ENCODE measurements at places on chromosomes 1 and 21.
A peak's percentile ranks its signal among the peaks of the same experiment; 100 is the strongest.

GRCh38 chr1:57461405-57461804 lies 37.5 kb upstream of the DAB1 start:
- no peak for DNase-seq

DNA sequence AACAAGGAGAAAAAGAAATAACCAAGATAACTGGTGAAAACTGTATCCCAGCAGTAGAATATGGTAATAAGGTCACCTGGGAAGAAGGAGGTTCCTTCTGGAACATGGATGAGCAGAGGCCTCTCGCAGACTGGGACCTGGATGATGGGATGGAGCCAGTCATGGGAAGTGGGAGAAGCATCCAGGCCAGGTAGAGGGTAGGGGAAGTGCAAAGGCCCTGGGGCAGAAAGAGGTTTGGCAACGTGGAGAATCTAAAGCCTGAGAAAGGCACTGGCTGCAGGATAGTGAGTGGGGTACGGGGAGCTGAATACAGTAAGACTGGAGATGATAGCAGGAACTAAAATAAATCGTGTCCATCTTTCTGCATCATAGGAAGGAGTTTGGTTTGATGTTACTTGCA lies 96.1 kb upstream of the VAMP3 start:
- no peak for DNase-seq

GRCh38 chr1:213969958-213970555 lies 17.7 kb upstream of the PROX1 start:
- no peak for DNase-seq

DNA sequence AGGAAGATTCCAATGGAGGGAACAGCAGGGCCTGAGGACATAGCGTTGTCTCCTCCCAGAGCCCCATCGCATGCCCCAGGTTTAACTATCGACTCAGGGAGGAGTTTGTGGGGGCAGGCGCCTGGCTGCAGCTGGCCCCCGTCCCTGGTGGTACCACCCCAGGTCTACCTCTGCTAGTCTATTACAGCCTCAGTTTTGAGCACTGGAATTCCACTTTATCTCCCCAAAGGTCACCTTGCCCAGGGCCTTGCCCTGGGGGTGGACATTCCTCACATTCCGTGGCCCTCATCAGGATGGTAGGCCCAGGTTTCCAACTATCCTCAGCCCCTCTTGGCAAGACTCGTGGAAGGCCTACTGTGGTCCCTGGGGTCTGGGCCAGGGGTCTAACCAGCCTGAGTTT lies 65.4 kb upstream of the SSBP3 start:
- DNase-seq, result no peak

GRCh38 chr1:31373056-31373896 lies at the start of gene FABP3:
Gene FABP3, minus strand, starts transcription at chr1:31373076. Its CDS starts 62 bp downstream, at chr1:31373014.
- DNase-seq, result no peak

DNA sequence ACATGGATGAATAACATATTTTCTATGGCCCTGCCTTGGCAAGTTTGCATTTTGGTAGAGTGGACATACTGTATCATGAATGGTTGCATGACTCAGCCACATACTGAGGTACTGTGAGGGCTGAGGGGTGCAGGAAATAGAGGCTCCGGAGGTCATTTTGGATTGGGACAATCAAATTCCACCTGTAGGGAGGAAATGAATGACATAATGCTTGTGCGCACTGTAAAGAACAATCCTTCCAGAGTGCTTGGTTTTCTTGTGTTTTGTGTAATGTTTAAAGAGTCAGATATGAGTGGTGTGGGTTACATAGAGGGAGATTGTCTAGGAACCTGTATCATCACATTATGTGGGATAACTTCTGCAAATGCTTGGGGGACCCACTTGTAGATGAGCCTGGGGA lies 329.9 kb upstream of the PROX1 start:
- no peak for DNase-seq

- no peak for DNase-seq
These were observed 9.6 kb upstream of the ECM1 start for GRCh38 chr1:150498342-150498741.

GRCh38 chr1:176205332-176205914 lies 1.7 kb downstream of the COP1 start:
- peak; percentile 24 for DNase-seq

DNA sequence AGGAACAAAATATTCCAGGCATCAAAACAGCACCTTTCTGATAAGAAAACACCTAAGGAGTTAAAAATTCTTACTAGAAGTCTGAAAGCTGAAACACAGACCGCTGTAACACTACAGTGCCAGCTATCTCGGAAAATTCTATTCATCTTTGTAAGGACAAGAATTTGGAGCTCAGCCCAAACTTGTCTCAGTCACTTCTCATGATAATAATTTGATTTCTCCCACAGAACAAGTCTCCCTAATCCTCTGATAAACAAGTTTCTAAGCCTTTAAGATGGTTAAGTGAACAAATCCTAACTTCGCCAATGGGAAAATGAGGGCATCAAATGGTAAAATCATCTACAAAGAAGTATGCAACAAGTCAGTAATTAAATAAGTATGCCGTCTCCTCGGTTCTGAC lies 59.9 kb downstream of the SIPA1L2 start:
- DNase-seq, result no peak

DNA sequence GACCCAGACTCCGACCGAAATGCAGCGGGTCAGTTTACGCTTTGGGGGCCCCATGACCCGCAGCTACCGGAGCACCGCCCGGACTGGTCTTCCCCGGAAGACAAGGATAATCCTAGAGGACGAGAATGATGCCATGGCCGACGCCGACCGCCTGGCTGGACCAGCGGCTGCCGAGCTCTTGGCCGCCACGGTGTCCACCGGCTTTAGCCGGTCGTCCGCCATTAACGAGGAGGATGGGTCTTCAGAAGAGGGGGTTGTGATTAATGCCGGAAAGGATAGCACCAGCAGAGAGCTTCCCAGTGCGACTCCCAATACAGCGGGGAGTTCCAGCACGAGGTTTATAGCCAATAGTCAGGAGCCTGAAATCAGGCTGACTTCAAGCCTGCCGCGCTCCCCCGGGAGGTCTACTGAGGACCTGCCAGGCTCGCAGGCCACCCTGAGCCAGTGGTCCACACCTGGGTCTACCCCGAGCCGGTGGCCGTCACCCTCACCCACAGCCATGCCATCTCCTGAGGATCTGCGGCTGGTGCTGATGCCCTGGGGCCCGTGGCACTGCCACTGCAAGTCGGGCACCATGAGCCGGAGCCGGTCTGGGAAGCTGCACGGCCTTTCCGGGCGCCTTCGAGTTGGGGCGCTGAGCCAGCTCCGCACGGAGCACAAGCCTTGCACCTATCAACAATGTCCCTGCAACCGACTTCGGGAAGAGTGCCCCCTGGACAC lies 534 bp downstream of the C1orf56 start:
- DNase-seq, result no peak

GRCh38 chr1:152753586-152753985 lies 4.2 kb upstream of the KPRP start:
- no peak for DNase-seq

DNA sequence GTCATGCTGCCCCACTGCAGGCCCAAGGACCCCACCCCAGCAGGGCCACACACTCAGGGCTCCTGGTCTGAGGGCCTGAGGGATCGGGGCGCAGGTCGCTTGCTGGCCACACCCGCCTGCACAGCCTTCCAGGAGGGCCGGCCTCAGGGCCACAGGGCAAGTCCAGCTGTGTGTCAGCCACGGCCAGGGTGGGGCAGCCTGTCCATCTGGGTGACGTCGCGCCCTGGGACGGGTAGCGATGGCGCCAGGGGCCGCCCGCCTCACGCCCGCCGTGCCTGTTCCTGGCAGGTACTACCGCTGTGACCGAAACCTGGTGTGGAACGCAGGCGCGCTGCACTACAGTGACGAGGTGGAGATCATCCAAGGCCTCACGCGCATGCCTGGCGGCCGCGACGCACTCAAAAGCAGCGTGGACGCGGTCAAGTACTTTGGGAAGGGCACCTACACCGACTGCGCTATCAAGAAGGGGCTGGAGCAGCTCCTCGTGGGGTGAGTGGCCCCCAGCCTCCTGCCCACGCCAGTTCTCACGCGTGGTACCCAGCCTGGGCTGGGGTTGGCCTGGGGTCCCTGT lies 2.5 kb downstream of the COL6A1 start:
- no peak for DNase-seq

- no peak for DNase-seq
These were observed 19.5 kb downstream of the A3GALT2 start for GRCh38 chr1:33301273-33301984.

Data from HS-5 (cell line).